ENCODE measurements at places on chromosomes 6 and 20.

DNA sequence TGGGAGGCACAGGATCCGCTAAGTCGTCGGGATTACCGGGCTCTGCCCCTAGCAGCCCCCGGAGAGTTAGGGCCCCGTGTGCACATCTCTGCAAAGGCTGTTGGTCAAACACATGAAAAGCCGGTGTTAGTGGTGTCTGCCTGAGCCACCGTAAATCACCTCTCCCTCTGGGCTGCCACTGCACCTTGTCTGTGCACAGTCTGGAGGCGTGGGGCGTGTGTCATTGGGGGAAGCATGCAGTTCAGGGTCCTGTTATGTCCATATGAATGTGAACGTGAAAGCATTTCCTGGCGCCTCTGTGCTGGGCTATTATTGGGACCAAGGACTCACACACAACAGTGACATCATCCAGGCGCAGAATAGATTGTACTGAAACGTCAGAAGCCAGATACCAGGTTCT lies 305.6 kb downstream of the NRN1 start:
- no peak for DNase-seq

GRCh38 chr20:24489631-24490260 lies 20.3 kb downstream of the SYNDIG1 start:
- DNase-seq: no peak

GRCh38 chr20:51531712-51532456 lies 10.6 kb downstream of the NFATC2 start:
- no peak for DNase-seq

DNA sequence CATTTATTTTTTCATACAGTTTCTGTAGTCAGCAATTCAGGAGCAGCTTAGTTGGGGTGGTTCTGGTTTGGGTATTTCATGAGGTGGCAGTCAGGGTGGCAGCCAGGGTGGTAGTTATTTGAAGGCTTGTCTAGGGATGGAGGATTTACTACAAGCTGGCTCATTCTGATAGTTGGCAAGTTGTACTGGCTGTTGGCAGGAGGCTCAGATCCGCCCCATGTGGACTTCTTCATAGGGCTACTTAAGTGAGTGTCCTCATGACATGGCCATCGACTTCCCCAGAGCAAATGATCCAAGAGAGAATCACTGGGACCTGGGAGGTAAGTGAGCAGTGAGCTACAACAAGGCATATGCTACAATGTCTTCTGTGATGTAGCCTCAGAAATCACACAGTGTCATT lies 22.4 kb upstream of the CDKAL1 start:
- DNase-seq: no peak

DNA sequence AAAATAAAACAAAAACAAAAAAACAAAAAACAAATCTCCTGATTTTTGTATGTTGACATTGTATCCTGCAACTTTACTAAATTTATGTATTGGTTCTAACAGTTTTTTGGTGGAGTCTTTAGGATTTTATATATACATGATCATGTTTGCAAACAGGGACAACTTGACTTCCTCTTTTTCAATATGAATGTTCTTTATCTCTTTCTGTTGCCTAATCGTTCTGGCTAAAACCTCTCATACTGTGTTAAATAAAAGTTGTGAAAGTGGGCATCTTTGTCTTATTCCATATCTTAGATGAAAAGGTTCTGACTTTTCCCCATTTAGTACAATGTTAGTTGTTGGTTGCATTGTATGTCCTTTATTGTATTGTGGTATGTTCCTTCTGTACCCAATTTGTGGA lies 261.7 kb upstream of the NOX3 start:
- no peak for DNase-seq

DNA sequence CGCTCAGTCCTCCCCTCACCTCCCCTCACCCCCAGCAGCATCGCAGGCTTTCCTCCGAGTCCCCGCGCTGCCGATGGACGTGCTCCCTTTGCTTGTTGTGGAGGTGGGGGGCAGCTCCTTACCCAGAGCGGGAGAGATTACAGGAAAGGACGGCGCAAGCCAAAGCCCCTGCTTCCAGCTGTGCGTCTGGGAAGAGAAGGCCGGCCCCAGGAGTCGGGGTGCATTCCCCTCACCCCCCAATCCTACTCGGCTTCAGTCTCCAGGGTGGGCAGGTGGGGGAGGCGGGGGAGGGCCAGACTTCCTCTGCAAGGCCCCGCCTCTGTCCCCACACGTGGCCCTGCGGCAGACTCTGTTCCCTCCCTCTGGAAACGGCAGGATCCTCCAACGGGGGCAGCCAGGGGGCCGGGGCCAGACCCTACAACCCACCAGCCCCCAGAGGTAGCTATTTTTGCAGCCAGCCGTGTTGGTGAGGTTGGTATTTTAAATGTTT lies 43.6 kb downstream of the NTSR1 start:
- DNase-seq: no peak

DNA sequence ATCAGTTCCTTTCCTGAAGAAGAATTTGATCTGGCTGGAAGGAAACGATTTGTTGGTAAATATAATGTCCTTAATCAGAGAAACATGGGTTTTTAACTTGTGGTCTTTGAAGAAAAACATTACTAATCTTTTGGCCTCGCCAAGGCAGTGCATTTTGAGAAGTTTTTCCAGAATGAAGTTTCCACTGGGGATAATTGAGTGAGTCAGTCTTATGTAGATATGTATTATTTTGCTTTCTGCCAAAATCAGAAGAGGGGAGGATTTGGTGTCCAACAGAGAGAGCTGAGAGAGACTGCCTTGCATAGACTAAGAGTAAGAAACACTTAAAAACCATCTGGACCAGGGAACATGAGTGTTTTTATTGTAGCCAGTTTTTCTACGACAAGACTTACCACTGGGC lies 79.9 kb downstream of the FNDC1 start:
- no peak for DNase-seq

DNA sequence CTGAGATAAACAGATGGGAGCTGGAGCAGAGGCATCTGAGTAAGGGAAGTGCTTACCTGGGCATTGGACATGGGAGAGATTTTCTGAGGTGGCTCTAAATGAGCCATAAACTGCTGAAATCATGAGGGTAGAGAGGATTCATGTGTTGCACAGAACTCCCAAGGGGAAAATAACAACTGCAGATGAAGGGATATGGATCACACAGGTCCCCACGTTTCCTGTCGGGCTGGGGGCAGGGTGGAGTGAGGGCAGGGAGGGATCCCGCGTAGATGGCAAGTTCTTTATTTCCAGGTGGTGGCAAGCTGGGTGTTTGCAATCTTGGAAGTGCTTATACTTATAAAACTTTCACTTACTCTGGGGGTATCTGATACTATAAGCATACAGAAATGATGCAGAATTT lies 422.6 kb upstream of the FLRT3 start:
- DNase-seq: no peak

DNA sequence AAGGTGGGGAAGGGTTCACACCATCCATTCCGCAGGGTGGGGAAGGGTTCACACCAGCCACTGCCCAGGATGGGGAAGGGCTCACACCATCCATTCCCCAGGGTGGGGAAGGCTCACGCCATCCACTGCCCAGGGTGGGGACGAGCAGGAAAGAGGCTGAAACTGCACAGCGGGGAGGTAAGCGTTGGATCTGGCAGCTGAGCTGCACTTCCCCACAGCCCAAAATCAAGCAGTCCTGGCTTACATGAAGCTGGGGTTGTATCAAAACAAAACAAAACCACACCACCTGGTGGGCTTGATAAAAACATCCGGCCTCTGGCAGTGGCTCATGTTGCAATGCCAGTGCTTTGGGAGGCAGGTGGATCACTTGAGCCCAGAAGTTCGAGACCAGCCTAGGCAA lies 268.5 kb downstream of the TAF4 start:
- DNase-seq: no peak

GRCh38 chr6:76506808-76507207 lies 434.3 kb upstream of the IMPG1 start:
- DNase-seq: no peak

GRCh38 chr6:155297669-155298068 lies 16.6 kb downstream of the TFB1M start:
- no peak for DNase-seq

GRCh38 chr6:129273161-129273560 lies 390.2 kb downstream of the LAMA2 start:
- no peak for DNase-seq

DNA sequence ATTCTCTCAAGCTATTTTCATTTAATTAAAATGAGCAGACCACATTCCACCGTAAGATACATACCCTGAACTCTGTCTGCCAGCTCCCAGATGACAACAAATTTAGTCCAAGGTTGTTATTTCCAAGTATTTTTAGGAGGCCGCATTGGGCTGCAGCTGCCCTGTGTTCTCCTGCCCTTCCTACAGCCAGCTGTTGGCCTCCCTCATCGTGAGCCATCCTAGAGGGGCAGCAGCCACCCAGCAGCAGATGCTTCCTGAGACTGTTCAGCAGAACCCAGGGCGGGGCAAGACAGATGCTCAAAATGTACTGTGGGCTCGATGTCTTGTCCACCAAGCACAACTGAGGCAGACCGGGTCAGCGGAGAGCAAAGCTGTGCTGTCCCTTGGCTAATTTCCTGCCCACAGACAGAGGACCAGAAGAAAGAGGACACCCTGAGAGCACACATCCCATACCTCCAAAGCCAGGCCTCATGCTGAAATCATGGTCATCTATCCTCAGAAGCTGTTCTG lies 16.4 kb downstream of the GABRR1 start:
- DNase-seq: no peak

- no peak for DNase-seq
Observed at GRCh38 chr6:38215225-38215624, 395.7 kb downstream of the ZFAND3 start.

GRCh38 chr6:88455317-88455716 lies 289.2 kb upstream of the CNR1 start:
- DNase-seq: no peak

- no peak for DNase-seq
Observed at GRCh38 chr20:17622851-17623508, 53.1 kb downstream of the DSTN start.

DNA sequence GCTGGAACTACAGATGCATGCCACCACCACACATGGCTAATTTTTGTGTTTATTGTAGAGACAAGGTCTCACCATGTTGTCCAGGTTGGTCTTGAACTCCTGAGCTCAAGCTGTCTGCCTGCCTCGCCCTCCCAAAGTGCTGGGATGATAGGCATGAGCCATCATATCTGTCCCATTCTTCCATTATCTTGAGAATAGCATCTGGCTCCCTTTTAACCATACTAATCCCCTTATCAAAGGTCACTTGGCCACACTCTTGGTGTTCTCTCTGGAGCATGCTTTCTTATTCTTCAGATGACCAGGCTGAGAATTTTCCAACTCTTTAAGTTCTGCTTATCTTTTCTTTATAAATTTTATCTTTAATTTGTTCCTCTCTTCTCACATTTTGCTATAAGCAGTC lies 15.9 kb upstream of the TRERF1 start:
- DNase-seq: no peak

GRCh38 chr6:135897087-135897486 lies 45.6 kb downstream of the PDE7B start:
- no peak for DNase-seq

GRCh38 chr6:41519745-41520699 lies 26.2 kb upstream of the FOXP4 start:
- no peak for DNase-seq

DNA sequence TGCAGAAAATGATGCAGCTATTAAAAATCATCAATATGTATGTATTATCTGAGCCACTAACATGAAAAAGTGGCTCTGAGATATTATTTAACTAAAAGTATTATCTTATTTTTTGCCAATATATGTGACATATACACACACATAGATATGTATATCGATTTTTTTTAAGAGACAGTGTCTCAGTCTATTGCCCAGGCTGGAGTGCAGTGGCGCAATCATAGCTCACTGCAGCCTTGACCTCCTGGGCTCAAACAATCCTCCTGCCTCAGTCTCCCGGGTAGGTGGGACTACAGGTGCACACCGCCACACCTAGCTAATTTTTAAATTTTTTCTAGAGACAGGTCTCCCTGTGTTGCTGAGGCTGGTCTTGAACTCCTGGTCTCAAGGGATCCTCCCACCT lies 1.6 kb upstream of the TRAF3IP2 start:
- DNase-seq: no peak

- DNase-seq: no peak
Observed at GRCh38 chr6:147506704-147507114, 1.8 kb upstream of the SAMD5 start.

- no peak for DNase-seq
Observed at GRCh38 chr20:17545127-17545526, 13.9 kb upstream of the BFSP1 start.

DNA sequence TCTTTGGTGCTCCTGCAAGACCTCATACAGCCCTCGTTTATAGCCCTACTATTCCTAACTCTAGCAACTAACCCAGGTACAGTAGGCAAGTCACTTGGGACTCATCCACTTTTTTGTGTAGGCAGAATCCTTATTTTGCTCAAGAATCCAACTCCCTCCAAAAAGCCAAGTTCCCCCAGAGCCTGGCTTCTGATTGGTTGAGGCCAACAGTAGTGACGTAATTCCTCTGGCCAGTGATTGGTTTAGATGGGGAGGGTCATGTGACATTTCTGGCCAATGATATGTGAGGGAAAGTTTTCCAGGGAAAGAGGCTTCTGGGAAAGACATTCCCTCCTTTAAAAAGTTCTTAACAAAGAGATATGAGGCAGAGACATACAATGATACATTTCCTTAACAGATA lies 32.1 kb downstream of the KIAA1755 start:
- no peak for DNase-seq

GRCh38 chr6:88166493-88167351 lies 575 bp upstream of the CNR1 start:
- no peak for DNase-seq

- no peak for DNase-seq
Observed at GRCh38 chr6:22026164-22026678, 270.6 kb downstream of the PRL start.

- DNase-seq: no peak
Observed at GRCh38 chr6:134979142-134979541, 29.2 kb upstream of the ALDH8A1 start.

DNA sequence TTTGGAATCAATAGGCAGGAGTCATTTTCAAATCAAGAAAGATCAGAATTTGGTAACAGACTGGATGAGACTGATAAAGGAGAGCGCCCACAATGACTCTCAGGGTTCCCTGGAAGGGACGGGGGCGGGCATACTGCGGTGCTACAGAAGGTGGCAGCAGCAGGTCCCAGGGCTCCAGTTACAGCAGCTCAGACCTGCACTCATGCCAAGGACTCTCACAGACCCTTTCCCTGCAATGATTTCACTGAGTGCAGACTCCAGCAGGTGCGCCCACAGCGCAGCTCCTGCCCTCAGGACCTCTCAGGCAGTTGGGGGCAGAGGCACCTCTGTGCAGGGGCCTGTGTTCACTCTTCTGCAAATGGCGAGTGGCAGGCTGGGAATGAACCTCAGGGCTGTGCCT lies 359.8 kb downstream of the ZFAND3 start:
- no peak for DNase-seq

DNA sequence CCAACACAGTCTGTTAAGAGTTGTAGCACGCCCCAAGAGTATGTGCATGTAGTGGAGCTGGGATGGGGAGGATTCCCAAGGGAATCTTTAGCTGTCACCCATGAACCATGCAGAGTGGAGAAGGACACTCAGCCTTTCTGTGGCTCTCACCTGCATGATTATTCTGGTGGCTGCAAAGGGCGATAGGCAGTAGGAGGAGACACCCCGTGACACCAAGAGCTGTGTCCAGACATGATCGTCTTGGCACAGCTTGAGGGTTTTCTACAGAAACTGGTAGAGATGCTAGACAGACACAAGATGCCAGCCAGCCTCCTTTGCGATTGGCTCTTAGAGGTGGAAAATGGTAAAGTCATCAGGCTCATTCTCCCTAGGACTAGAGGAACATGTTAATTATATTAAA lies 3.1 kb upstream of the CSE1L start:
- no peak for DNase-seq

GRCh38 chr20:24933266-24933908 lies 15.7 kb upstream of the CST7 start:
- DNase-seq: no peak

Data from central memory CD4-positive, alpha-beta T cell (primary cell).